ENCODE measurements at places on chromosomes 12 and 14.

DNA sequence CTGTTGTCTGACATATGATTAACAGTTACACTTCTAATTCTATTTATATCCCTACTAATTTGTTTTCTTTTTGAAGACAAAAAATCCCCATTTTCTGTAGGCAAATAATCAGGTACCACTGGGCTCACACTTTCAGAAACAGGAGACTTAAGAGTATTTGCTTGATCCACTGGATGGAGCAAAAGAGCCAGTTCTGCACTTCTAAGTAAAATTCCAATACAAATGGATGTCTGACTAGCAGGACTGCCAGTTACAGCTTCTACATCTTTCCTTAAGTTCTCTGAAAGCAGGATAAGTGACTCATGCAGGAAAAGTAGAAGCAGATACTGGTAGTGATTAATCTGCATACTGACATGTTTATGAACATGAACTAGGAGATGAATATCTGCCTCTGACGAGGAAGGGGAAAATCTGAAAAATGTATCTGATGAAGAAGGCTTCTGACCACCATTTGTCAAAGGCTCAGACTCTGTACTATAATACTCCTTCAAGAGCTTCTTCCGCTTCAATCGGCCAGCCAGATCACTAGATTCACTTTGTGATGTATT, 73.8 kb upstream of the ANKS1B start:
- peak; percentile 82 for DNase-seq

DNA sequence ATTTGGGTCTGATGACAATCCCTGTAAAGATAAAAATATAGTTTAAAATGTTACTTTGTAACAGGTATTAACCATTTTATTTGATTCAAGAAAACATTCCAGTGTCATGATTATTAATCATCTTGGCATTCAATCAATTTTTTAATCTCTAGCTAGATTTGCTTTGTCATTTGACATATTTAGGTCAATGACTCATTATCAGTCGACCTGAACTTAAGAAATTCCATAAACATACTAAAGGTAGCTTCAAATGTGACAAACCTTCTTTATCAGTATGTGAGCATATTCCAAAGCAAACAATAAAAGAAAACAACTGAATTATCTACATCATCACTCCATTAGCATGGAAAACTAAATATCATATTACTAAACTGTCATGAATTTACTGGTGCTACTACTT, 50.8 kb upstream of the CDKL1 start:
- DNase-seq: no peak

DNA sequence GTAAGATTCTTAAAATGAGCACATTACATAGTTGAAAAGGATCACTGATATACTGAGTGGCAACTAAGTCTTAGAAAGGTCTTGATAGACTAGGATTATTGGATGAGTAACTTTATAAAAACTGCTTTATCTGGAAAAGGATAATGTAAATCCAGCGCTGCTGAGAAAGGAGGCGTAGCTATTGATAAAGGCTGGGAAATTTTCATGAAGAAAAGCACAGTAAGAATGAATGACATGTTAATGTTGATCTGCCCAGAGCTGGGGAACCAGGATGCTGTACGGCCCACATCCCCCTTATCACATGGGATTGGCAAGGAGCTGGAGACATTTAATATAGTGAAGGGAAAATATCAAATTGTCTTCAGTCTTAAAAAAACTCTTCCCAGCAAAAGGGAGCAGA, 174.0 kb downstream of the APAF1 start:
- no peak for DNase-seq

DNA sequence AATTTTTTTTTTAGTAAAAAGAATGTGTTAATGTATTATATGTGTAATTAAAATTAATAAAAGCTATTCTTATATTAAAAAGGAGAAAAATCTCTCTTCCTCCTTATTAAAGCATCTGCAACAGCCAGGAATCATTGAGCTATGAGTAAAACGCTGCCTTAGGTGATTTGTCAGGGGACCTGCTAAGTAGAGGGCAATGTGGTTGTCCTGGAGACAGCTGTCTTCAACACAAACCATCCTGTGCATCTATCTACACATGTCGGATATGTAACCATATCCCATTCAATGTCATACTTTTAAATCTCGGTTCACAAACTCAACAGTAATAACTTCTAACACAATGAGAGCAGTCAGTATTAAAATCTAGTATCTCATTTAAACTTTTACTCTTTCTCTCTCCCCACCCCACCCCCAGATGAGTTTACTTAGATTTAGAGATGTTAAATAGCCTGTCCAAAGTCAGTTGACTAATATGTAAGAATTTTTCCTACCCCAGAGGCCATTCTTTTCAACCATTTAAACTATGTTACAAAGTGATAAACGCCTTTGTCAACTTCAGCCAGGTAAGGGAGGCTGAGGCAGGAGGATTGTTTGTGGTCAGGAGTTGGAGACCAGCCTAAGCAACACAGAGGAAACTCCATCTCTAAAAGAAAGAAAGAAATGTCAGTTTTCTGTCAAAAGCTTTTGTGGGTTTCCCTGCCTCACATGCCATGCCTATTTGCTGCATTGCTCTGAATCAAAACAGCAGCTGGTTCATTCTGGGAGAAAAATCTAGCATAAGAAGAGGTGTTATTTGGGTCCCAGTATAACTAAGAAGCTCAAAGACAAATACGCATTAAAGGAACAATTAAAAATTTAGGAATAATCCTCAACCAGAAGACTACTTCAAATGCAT, 413.7 kb upstream of the CCDC196 start:
- DNase-seq: no peak

GRCh38 chr12:22333713-22334409, 646 bp downstream of the ST8SIA1 start:
- no peak for DNase-seq

DNA sequence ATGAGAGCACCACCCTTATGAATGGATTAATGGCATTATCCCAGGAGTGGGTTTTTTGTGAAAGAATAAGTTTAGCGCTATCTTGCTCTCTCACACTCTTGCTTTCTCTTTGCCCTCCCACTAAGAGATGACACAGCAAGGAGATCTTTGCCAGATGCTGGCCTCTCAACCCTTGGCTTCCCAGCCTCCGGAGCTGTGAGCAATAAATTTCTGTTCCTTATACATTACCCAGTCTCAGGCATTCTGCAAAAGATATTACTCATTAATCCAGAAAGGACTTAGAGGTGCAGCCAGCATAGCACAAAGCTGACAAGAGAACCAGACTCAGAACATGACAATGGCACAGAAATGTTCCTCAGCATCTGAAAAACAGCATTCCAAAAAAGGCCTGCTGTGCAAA, 190.6 kb downstream of the ITPR2 start:
- DNase-seq: no peak

- no peak for DNase-seq
Measured at GRCh38 chr12:57717131-57717530, 21.4 kb downstream of the AGAP2 start.

Measured in stromal cell of bone marrow (primary cell).